Renal cortical epithelial cell (primary cell): ENCODE measurements at places on chromosomes 16 and 17. TPM values are rescaled to one million over a fixed set of nuclear protein-coding genes. Genes with fewer than 3 reads are reported as not detected.

DNA sequence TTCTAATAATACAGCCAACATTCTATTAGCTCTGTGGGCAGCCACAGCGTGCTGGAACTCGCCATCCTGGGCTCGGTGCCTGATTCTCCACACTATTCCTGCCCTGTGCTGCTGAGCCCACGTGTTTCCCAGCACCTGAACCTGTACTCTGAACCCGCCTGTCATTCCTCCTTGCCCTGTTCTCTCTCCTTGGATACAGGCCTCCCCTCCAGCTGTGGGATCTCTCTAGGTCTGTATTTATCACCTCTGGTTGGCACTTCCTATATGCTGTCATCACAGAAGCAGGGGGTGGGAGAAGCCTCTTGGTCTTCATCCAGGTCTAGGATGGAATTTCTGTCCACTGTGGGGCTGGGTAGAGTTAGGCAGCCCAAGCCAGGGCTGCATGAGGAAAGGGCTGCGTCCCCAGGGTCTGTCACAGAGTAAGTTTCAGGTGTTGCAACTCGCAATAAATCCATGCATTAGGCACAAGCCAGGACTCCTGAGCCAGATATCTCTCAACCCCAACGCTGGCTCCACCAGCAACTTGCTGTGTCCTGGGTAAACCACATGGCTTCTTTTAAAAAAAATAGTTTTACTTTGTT lies 56.0 kb downstream of the ABAT start:
- no peak for DNase-seq

- peak; percentile 97 for DNase-seq
These were observed 80.1 kb downstream of the CLEC16A start for GRCh38 chr16:11024333-11025053.

GRCh38 chr17:31843070-31843745 lies 15.8 kb downstream of the COPRS start:
- DNase-seq = no peak

DNA sequence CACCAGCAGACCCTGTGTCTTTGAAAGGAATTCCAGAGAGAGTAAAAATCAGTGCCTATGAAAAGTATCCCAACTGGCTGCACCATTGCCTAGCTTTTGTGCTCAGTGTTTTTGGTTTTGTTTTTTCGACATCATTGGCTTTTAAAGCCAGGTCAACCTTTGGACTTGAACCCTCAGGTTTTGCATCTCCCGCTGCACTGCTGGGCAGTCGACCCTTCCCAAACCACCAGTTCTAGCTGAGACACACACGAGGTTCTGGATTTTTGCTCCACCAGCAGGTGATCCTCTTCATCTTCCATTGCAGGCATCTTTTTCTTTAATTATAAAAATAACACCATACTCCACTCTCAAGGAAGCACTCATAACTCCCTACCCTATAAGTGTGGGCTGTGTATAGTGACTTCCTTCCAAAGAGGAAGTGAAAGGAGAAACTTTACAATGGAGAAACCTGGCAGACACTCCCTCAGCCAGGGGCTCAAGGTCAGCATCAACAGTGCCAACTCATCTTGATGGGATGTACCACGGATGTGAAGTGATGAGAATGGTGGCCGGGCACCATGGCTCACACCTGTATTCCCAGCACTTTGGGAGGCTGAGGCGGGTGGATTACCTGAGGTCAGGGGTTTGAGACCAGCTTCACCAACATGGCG lies 57.8 kb downstream of the BMERB1 start:
- DNase-seq = no peak

DNA sequence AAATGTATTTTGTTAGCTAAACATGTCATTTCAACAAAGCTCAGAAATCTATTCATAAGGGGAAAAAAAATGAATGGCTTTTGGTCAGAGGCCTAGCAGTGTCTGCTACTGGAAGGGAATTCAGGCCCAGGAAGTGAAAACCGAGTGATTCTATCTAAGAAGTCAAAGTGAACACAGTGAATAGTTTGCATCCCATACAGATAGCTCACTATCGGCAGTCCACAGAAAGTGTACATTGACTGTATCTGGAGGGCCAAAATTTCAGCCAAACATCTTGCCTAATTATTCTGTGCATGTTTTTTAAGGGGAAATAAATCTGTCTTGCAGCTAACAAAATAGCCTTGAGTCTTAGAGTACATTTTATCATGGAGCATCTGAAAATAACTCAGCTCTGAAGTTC lies 214.4 kb upstream of the CACNG5 start:
- no peak for DNase-seq

DNA sequence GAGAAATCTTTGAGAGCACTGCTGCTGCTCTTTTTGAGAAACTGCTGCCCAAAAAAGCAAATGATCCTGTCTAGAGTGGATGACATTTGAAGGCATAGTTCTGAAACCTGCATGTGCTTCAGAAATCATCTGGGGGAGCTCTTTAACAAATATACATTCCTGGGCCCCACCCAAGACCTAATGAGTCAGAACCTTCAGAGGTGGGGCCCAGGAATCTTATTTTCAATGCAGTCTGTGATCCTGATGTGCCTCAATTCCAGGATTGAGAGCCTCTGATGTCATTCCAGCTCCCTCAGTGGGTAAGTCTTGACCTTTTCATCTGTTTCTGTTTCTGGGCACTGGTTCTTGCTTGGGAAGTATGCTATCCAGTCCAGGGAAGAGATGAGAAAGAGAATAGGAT lies 42.3 kb downstream of the HNF1B start:
- DNase-seq = peak; percentile 83

DNA sequence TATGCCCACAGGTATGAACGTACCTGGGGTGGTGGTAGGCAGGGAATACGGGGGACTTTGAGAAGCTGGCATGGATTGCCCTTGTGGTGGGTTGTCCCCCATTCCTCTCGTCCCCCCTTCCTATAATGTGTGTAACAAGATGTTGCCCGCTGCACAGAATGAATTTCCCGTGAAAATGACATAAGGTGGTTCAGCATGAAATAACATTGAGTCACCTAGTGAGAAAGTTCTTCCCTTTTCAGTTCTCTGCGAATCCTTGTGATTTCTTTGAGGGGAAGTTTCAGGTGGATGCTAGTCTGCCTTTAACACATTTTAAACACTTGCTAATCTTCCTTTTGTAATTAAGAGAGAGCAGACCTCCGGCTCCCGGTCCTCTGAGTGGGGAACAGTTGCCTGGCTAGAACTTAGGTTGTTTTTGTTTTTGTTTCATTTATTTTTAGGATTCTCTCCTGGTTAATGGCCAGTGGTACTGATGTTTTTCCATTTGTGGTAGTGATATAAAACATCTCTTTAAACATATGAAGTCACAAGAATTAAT lies 58.9 kb downstream of the RAP1GAP2 start:
- DNase-seq = peak; percentile 63

DNA sequence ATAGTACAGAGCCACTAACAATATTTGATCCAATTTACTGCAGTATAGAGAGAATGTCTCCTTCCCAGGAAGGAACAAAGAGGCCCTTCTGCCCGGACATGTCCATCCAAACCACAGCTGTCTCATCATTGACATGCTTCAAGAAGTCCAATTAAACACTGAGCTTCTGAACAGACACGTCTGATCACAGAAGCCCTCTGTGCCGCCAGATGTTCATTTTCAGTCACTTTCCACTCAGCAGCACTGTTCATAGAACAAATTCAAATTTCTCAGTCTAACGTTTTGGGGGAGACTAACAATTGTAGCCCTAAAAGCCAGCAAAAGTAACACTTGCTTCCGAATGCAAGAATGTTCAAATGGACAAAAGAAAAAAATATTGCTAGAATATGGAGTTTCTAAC lies 15.3 kb downstream of the ZC3H7A start:
- peak; percentile 63 for DNase-seq

DNA sequence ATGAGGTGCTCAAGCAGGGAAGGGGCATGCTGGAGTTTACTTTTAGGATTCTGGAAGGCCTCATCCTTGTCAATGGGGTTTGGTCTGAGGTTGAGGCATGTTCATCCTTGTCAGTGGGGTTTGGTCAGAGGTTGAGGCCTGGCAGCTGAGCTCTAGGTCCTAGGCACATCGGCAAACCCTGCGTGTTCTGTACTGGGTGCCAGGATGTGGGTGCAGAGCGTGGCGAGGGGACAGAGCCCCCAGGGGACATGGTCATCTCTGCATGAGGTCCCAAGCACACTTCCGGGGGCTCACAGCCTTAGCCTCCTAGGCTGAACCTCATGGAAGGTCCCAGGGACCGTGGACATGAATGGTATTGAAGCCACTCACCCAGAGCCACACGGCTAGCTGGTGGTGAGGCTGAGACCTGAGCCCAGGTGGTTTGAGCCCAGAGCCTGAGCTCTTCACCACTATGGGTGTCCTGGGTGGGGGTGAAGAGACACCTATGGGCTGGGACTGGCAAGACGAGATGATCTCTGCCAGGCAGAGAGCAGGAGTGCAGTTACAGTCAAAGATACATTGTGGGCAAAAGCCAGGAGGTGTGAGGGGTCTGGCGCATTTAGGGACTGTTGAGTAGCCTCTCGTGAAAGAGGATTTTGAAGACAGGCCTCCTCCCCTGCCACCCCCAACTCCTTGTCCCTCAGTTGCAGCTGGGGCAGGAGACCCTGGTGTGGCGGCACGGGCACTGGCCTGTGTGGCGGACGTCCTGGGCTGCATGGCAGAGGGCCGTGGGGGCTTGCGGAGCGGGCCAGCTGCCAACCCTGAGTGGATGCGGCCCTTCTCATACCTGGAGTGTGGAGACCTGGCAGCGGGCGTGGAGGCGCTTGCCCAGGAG lies 19.3 kb downstream of the FCSK start:
- DNase-seq = no peak

DNA sequence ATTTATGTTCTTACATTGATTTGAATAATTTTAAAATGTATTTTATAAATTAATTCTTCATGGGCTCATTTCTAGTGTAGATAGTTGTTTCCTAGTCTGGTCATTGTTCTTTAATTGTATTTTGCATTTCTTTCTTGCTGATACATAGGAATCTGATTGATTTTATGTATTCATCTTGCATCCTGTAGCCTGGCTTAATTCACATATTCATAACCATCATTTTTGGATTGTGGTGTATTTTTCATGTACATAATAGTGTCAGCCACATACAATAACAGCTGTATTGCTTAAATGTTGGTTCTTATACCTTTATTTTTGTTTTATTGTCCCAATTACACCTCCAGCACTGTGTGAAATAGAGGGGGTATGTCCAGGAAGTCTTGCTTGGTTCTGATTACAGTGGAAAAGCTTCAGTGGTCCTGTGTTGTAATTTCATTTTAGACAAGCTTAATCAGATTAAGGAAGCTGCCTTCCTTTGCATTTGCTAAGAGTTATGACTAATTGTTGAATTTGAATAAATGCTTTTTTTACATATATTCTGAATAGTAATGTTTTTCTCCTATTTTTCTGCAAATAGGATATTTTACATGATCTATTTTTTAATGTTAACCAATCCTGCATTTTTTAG lies 103.7 kb downstream of the USP22 start:
- DNase-seq = no peak

Gene SUMO2
- 96.6 and 151 TPM in 2 replicates for total RNA-seq

Gene ZG16
- total RNA-seq = not detected in 2 replicates

Gene MT1A
- 0.89 and 4.3 TPM in 2 replicates for total RNA-seq

Gene FAM171A2
- 2.7 and 2.8 TPM in 2 replicates for total RNA-seq

Gene CBFA2T3
- not detected in 2 replicates for total RNA-seq

Gene CUEDC1
- total RNA-seq = 10.1 and 20.1 TPM in 2 replicates
